ENCODE measurements at places on chromosomes 7 and 10.

GRCh38 chr10:110016039-110016438 is 8.3 kb downstream of the ADD3 start:
- no peak for DNase-seq

- DNase-seq, result no peak
These were observed 68.6 kb downstream of the MMRN2 start for GRCh38 chr10:86888585-86889381.

DNA sequence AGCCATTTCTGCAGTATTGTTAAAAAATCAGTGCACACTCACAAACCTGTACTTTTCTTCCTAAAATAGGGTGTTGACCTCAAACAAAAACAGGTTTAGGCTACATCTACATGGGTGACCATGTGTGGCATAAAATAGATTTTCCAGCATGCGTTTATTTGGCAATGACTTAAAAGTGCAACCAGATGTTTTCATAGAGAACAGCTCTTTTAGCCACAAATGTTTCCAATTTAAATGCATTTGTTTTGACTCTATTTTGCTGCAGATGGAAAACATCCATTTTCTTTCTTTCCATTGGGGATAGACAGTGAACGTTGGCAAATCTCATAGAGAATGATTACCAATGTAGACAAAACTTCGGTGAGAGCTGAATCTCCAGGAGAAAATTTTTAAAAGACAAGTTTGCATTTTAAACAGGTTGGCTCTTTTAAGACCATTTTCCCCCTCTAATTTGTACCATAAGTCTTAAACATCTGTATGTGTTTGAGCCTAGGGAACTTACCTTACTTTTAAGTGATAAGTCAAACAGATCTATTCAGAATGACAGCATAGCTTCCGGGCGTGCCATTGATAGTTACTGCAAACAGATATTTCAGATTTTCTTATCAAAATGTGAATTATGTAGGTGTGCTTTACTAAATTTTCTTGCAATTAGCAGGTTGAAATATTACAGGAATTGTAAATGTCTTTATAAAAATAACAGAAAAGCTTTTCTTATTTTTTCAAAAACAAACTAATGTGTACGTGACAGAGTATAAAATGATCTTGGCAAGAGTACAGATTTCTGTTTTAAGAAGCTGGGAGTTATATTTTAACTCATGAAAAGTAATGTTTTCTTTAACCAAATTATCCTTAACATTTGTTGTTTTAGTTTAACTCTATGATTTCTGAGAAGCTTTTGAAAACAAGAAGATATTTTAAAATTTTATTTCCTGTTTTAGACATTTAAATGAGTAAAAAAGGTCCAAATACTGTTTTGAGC is 144.9 kb downstream of the HGF start:
- DNase-seq, result no peak

DNA sequence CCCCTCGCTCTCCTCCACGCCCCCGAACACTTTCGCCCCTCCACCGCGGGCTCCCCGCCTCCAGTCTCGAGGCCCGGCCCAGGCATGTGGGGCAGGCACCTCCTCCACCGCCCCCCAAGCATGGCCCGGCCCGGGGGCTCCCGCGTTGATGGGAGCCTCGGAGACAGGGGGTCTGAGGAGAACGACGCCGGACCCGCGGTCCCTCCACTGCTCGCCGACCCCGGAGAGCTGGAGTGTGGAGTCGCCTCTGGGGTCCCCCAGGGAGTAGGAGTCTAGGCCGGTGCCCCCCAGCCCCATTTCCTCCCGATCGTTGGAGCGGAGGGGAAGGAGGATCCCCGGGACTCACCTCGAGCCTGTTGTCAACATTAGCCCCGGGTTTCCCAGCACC is 206 bp downstream of the UPF2 start:
- no peak for DNase-seq

DNA sequence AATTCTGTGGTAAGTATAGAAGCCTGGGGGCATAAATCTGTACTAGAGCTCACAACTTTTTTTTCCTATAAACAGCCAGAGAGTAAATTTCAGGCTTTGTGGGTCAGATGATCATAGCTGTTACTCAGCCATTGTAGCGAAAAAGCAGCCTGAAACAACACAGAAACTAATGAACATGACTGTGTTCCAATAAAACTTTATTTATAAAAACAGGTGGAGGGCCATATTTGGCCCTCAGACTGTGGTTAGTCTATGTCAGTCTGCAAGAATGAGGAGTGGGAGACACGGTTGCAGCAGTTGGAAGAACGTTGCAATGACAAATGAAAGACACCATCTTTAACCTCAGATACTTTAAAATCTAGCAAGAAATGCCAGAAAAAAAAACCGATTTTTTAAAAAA is 389.6 kb upstream of the PRKCQ start:
- DNase-seq, result no peak

GRCh38 chr7:149880638-149881311 is 7.0 kb downstream of the ATP6V0E2 start:
- DNase-seq, result no peak

GRCh38 chr10:68397005-68397404 is 10.1 kb downstream of the RUFY2 start:
- DNase-seq, result no peak

DNA sequence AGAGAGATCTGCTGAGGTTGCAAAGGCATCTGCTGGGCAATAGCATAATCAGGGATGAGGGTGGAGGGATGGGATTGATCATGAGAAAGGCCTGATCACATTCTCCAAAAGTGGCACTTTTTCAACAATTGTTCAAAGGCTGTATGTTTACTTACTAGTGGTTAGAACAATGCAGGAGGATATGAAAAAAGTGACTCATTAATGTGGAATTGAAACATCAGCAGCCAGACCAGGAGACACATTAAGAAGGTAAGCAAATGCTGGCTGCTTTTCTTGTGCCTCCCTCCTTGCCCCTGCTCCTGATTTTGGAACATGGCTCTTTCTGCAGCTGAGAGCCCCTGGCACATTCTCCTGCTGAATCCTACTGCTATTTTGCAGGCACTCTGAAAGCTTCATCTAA is 63.5 kb downstream of the FAM204A start:
- no peak for DNase-seq

DNA sequence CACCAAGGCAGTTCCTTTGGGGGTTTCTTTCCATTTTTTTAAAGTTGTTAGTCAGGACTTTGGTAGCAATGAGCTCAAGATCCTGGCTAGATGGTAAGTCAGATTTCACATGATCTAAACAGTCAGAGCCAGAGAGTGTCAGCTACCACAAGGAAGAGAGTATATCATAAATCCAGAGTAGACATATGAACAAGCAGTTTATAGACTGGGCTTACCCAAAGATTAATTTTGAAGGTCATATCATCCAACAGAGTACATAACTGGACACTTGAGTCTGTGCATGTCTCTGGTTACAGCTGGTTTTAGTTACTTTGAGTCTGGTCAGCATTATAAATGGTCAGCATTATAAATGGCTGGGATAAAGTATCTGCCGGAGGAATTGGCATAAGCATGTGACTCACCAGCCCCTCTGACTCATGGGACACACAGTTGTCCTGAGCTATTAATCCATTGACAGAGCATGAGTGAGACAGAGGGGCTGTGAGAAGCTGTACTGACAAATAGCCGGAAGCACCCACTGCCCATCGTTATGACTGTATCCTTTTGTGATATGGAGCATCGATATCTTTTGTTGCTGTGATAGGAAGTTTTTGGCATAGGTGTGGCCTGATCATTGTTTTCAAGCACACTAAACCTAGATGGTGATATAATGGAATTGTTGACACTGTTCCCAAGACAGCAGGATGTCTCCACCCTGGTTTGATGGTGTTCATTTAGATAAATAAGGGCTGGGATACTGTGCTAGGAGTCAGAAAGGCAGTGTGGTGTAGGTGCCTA is 19.3 kb downstream of the PPP1R3C start:
- DNase-seq, result no peak

DNA sequence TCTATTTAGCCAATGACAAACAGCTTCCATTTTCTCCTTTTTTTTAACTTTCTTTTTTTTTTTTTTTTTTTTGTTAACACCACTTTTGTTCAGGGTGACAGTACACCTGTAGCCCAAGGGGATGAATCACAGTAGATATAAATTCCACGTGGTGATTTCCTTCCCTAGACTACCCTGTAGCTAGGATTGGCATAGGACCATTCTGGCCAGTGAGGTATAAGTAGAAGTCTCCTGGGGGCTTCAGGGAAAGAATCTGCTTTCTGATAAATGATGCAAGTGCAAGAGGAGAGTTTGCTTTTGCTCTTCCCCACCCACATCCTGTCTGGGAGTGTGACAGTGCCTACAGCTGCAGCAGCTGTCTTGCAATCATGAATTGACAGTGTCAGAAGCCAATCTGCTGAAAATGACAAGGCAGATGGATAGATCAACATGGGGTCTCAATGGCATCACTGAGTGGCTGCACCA is 63.2 kb upstream of the TOMM7 start:
- DNase-seq, result peak; percentile 21
